ENCODE measurements at places on chromosomes 2 and 18.

GRCh38 chr18:59820663-59821062 is 79.1 kb upstream of the PMAIP1 start:
- H3K4me1 ChIP-seq, result no peaks in the 10 kb centered on the region
- H3K27me3 ChIP-seq, result no peaks in the 10 kb centered on the region
- no peak overlapping the region for H3K27ac ChIP-seq
- no peaks in the 10 kb centered on the region for H3K36me3 ChIP-seq
- no peak overlapping the region for H3K4me3 ChIP-seq

GRCh38 chr2:30664761-30665358 is 142.4 kb downstream of the CAPN13 start:
- H3K27me3 ChIP-seq, result no peaks in the 10 kb centered on the region
- H3K4me1 ChIP-seq, result peaks cover 2% of the 10 kb centered on the region
- no peaks in the 10 kb centered on the region for H3K36me3 ChIP-seq

GRCh38 chr2:27270131-27270530 is 5.1 kb upstream of the DNAJC5G start:
- no peak for DNase-seq
- H3K4me3 ChIP-seq, result no peak overlapping the region
- peaks cover 3% of the 10 kb centered on the region for H3K27me3 ChIP-seq
- peaks cover 2% of the 10 kb centered on the region for H3K4me1 ChIP-seq
- H3K27ac ChIP-seq, result no peak overlapping the region

- no peaks in the 10 kb centered on the region for H3K4me1 ChIP-seq
- H3K27ac ChIP-seq, result no peak overlapping the region
- H3K36me3 ChIP-seq, result no peaks in the 10 kb centered on the region
- DNase-seq, result no peak
Measured at GRCh38 chr18:5285326-5285725, 10.2 kb downstream of the ZBTB14 start.

GRCh38 chr2:77185052-77185451 is 337.1 kb downstream of the LRRTM4 start:
- no peaks in the 10 kb centered on the region for H3K36me3 ChIP-seq
- H3K4me1 ChIP-seq, result no peaks in the 10 kb centered on the region
- no peak for DNase-seq
- H3K4me3 ChIP-seq, result no peak overlapping the region

DNA sequence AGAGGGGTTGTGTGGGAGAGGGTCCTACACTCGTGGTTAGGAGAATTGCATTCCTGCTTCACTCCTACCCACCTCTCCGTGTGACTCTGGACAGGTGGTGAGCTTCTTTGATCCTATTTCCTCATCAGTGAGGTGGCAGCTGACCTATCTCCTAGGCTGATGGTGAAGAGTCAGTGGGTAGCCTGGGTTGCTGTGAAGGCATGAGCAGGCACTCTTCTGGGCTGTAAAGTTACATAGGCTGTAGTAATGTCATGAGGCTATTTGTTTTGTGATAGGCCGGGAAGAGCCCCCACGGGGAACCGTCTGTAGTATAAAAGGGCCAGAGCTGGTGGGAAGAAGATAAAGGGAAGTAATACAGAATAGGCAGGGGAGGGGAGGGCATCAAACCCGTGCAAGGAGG is 83.8 kb downstream of the TMEM247 start:
- H3K27me3 ChIP-seq, result no peaks in the 10 kb centered on the region
- no peak for DNase-seq
- H3K4me3 ChIP-seq, result no peak overlapping the region
- peaks cover 25% of the 10 kb centered on the region for H3K4me1 ChIP-seq

GRCh38 chr2:118085173-118086023 is 2.9 kb upstream of the INSIG2 start:
- H3K27ac ChIP-seq, result no peak overlapping the region
- DNase-seq, result no peak
- no peaks in the 10 kb centered on the region for H3K36me3 ChIP-seq
- H3K4me3 ChIP-seq, result no peak overlapping the region
- H3K27me3 ChIP-seq, result no peaks in the 10 kb centered on the region

Data from esophagus squamous epithelium (tissue), 5 donors.